ENCODE measurements at places on chromosomes 11 and 22.

DNA sequence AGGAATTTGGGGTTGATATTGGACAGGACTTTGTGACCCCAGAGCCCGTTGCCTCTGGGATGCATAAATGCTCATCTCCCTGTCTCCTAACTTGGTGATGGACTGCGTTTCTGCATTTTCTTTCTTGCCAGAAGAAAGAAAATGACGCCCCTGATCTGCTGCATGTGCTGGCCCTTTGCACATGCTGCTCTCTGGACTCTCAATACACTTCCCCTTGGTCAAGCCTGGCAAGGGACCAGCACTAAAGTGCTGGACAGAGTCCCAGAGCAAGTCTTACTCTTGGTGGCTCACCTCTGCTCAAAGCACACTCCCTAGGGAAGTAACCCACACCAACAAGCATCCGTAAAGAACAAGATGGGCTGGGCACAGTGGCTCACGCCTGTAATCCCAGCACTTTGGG is 40.7 kb downstream of the MYH9 start:
- no peak for DNase-seq

DNA sequence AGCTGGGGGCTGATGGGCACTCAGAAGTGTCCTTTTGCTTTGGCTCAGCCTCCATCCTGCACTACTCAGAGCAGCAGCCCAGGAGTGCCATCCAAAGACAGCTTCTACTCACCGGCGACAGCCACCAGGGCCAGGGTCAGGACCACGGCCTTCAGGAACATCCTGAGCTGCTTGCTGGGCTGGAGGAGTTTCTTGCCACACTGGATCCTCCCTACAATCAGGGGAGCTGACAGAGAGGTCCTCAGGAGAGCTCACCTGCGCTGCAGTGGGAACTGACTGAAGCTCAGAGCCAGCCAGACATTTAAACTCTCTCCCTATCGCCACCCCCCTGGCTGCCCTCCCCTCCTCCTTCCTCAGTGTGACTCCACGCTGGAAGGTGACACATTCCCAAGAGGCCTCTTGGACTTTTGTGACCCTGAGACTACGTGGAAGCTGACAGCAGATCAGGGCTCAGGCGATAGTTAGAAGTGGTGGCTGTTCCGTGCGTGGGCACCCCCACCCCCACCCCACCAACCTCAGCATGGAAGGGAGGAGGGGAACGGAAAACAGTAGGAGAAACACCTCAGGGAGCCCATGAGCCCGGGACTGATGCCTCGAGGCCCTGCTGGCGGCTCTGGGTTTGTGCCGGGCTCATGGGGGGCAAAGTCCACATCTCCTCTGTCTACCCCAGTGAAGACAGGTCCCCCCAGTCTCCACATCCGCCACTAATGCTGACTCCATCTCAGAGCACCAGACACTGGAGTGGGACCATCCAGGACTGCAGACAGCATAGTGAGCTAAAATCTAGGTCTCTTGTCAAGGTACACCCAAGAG is at the start of gene APOA4:
Gene APOA4, minus strand, starts transcription at position 274 of the 813 bp plus-strand sequence. Its CDS starts 113 bp downstream, at position 161.
- DNase-seq, result no peak

DNA sequence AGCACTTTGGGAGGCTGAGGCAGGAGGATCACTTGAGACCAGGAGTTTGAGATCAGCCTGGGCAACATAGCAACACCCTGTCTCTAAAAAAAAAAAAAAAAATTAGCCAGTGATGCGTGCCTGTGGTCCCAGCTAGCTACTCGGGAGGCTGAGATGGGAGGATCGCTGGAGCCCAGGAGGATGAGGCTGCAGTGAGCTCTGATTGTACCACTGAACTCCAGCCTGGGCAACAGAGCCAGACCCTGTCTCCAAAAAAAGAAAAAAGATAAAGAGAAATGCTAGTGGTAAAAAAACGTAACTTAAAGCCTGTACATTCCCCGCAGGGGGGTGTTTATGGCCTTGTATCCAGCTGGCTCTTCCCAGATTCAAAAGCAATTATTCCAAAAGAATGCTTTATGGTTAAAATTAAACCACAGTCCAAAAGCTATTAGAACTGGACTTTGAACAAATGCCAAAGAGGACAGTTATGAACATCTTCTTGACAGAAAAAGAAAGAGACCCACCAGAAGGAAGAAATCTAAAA is 16.4 kb upstream of the SNX32 start:
- DNase-seq, result no peak

DNA sequence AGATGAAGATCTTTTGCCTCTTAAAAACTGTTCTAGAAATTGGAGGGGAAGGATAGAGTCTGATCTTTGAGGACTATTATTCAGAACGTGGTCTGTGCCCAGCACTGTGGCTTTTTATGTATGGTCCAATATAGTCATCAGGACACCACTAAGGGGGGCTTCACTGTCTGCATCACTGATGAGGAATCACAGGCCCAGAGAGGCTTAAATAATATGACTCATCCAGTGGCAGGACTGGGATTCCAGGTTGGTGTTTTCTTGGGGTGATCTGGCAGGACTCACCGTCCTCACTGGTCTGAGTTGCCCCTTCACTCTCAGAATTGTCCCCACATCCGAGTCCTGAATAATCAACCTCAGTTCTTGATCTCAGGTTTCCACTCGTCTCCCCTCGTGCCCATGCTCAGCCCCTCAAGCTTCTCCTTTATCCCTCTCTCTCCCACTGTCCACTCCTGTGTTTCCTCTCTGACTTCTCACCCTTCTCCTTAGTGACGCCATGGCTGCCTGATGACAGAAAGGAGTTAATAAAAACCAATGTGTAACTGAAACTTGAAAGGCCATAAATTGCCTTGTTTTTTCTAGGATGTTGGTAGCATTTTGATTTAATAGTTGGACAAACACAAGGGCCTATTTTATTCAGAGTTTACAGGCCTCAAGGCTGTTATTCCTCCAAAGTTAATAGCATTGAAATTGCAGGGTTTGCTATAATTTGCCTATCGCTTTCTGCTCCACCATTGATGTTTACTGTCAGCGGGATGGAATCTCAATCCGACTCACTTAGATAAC is 95.7 kb upstream of the NNMT start:
- no peak for DNase-seq

GRCh38 chr11:3642071-3642951 is 519 bp upstream of the ART5 start:
- DNase-seq, result peak; percentile 75

DNA sequence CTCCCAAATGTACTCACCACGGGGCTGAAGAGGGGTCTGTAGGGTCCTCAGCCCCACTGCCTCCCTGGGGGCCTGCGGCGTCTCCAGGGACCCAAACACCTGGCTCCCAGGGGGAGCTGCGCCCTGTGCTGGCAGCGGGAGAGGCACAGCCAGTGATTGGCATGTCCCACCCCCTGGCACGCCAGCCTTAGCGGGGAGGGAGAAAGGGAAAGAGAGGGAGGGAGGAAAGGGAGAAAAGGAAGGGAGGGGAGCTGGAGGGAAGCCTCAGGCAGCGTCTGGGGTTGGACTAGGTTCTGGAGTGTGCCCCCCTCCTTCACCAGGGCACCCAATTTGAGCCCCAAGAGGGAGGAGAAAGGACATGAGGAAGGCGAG is at the start of gene CHRM1:
Gene CHRM1, minus strand, starts transcription at position 163 of the 372 bp plus-strand sequence. CDS start 10,263 bp downstream, outside the sequence.
- no peak for DNase-seq
